ENCODE measurements at places on chromosomes 4 and X. TPM values are rescaled to one million over a fixed set of nuclear protein-coding genes. Genes with fewer than 3 reads are reported as not detected.

DNA sequence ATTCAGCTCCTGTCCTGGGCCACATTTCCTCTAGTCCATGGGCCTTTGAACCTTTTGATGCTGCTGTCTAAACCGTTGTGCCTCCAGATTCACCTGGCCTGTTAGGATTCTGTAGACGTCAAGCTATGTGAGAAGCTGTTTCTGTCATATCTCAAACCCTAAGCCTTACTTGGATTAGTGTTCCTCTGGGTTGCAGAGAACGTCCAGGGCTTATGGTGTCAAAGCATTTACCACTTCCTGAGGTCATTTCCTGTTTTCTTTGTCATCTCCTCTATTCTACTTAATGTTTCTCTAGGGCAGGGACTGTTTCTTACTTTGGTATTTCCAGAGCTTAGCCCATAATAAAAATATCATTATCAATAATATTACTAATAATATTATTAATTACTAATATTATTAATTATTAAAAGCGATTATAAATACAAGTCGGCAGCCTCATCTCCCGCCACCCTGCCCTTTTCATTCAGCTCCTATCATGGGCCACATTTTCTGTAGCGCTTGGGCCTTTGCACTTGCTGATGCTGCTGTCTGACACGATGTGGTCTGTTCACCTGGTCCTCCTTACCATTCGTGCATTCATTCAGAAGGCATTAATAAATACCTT lies 19.1 kb downstream of the PRIMPOL start:
- DNase-seq, result no peak
- H3K36me3 ChIP-seq, result no peaks in the 10 kb centered on the region
- H3K4me3 ChIP-seq, result no peak overlapping the region
- H3K27me3 ChIP-seq, result no peaks in the 10 kb centered on the region
- no peak overlapping the region for H3K27ac ChIP-seq
- peaks cover 7% of the 10 kb centered on the region for H3K4me1 ChIP-seq

The AKAP4 gene
- total RNA-seq, result not detected

DNA sequence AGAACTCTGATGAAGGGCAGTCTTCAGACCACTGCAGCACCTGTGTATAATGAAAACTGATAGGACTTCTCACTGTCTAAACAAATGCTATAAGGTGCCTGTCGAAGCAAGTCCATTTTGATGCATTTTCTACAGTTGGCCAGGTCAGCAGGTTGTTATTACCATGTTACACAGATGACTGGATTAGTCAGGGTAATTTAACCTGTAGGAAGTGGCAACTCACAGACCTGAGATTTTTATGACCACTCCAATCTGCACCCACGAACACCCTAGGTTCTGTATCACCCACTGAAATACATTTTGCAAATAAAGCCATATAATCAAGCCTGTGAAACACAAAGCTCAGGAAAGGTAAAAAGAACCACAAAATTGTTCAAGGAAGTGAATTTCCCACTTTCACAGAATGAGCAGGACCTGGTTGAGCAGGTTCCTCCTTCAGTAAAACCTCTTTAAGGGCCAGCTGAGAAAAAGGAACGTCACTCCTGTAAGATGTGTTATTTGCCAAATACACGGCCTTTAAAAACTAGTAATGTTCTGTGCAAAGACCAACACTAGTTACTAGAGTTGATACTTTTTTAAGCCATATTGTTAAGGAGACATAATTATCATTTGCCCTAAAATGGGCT lies 12.7 kb downstream of the MAML3 start:
- H3K36me3 ChIP-seq, result no peaks in the 10 kb centered on the region
- no peak for DNase-seq
- no peaks in the 10 kb centered on the region for H3K4me1 ChIP-seq
- no peak overlapping the region for H3K4me3 ChIP-seq

DNA sequence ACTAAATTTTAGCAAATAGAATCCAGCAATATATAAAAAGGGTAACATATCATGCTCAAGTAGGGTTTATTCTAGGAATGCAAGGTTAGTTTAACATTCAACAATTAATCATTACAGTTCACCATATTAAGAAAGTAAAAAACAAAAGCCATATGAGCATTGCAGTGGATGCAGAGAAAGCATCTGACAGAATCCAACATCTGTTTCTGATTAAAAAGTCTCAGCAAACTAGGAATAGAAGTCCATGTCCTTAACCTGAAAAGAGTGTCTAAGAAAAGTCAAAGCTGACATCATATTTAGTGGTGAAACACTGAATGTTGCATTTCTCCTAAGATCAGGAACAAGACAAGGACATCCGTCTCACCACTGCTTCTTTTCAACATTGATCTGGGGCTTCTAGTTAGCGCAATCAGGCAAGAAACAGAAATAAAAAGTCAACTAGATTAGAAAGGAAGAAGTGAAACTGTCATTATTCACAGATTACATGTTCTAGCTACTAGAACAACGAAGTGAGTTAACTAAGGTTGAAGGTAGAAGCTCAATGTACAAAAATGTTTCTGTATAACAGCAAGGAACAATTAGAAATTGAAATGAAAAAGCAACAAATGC lies 49.3 kb downstream of the MRPL1 start:
- H3K4me3 ChIP-seq, result no peak overlapping the region
- H3K27me3 ChIP-seq, result no peaks in the 10 kb centered on the region
- H3K27ac ChIP-seq, result peak overlapping the region; percentile 23
- peak; percentile 47 for DNase-seq
- H3K4me1 ChIP-seq, result peaks cover 11% of the 10 kb centered on the region

- H3K4me3 ChIP-seq, result peak within 1 kb of the TSS; percentile 53
- no peaks in the 10 kb centered on the region for H3K27me3 ChIP-seq
- DNase-seq, result peak; percentile 80
- peaks cover 3% of the 10 kb centered on the region for H3K4me1 ChIP-seq
- H3K27ac ChIP-seq, result peak within 1 kb of the TSS; percentile 30
Observed at GRCh38 chrX:107205770-107206696, at the start of the genes DNAAF6 and NUP62CL. Gene DNAAF6 (plus strand): TSS chrX:107206611. CDS start chrX:107212876, 6,265 bp downstream. Gene NUP62CL (minus strand): TSS chrX:107206433. CDS start chrX:107175146, 31,287 bp downstream.

The ADH4 gene
- not detected for total RNA-seq
